ENCODE measurements at places on chromosomes 2 and 18.

- DNase-seq: no peak
Measured at GRCh38 chr18:48780913-48781162, 169.9 kb downstream of the SMAD7 start.

DNA sequence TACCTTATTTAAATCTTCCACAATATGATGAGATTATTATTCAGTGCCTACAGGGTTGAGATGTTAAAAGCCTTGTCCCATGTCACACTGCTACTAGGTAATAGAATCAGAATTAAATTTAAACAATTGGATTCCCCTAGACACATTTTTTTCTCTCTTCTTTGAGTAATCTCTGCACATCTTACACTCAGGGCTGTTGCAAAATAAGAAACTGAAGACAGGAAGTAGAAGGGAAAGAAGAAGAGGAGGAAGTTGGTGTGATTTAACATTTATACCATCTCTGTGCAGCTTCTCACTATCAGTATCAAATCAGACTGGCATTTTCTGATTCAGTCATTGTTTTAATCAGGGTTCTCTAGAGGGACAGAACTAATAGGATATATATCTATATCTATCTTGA lies 677.6 kb downstream of the IRS1 start:
- DNase-seq: no peak

GRCh38 chr2:83959266-83959665 lies 499.8 kb downstream of the SUCLG1 start:
- no peak for DNase-seq

DNA sequence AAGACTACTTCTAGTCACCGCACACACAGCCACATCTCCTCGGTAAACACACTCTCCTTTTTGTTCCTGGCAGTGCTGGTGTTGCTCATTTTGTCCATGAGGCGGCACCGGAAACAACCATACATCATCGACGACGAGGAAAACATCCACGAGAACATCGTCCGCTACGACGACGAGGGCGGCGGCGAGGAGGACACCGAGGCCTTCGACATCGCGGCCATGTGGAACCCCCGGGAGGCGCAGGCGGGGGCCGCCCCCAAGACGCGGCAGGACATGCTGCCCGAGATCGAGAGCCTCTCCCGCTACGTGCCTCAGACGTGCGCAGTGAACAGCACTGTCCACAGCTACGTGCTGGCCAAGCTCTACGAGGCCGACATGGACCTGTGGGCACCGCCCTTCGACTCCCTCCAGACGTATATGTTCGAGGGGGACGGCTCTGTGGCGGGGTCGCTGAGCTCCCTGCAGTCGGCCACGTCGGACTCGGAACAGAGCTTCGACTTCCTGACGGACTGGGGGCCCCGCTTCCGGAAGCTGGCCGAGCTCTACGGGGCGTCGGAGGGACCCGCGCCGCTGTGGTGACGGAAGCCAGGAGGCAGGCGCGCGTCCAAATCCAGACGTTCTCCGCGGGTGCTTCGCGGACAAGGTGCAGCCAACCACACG lies 221.0 kb downstream of the CDH20 start:
- DNase-seq: no peak

GRCh38 chr2:180077295-180077906 lies 70.3 kb upstream of the CWC22 start:
- no peak for DNase-seq

GRCh38 chr18:79749251-79750191 lies 48.2 kb upstream of the KCNG2 start:
- no peak for DNase-seq

DNA sequence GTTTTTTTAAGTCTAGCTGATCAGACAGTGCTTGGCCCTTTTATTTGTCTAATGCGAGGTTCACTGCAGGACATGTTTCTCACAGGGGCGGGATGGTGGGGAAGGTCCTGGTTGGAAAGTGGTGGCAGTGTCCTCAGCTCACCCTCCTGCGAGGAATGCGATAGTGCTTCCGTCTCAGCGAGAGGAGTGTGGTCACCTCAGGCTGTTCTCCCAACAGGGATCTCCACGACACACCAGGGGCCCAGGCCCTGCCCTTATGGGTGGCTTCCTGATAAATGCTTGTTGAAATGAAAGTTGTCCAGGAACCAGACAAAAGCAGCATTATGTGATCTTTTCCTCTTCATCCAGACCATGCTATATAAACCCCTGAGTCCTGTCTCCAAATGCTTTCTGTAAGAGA lies 70.1 kb downstream of the BOLA3 start:
- no peak for DNase-seq

DNA sequence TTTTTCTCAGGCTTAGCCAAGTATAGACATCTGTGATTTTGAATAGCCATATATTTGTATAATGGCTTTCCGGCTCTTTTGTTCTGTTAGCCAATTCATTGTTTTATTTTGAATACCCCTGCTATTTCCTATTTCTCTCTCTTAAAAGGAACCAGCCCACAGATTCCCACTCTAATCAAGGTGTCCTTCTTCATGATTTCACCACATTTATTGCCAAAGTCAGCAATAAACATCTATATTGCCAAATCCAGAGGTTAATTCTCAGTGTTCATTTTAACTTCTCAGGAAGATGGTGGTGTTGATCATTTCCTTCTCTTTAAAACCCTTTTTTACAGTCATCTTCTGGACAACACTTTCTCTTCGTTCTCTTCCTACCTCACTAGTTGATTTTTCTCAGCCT lies 13.1 kb upstream of the ITPRID2 start:
- DNase-seq: no peak

GRCh38 chr2:10226038-10226724 lies 76.5 kb upstream of the HPCAL1 start:
- DNase-seq: no peak

- DNase-seq: no peak
Measured at GRCh38 chr2:141392517-141393213, 738.2 kb downstream of the LRP1B start.
